ENCODE measurements at places on chromosomes 5 and 9. TPM values are rescaled to one million over a fixed set of nuclear protein-coding genes. Genes with fewer than 3 reads are reported as not detected.

HEMGN gene
- total RNA-seq, result not detected

CD72 gene
- 0.56 TPM for total RNA-seq

SLC36A3 gene
- not detected for total RNA-seq

PPP1R26 gene
- total RNA-seq, result 16.9 TPM

PCDHGB3 gene
- total RNA-seq, result 0.46 TPM

CSNK1G3 gene
- 34.6 TPM for total RNA-seq

NUTM2G gene
- not detected for total RNA-seq

DYNC2I2 gene
- 105 TPM for total RNA-seq

LCN9 gene
- not detected for total RNA-seq
